Activated T-helper 1 cell treated with anti-CD3 and anti-CD28 coated beads, Interleukin-12 subunit alpha, Interleukin-12 subunit beta, Interleukin-2, Interleukin-4 antibody, amounts not matched to agents 30 ng/mL and 10 ng/mL and 1 ng/mL, durations not matched to agents 14 hours and 24 hours and 36 hours (primary cell): ENCODE measurements at places on chromosomes 6 and 20.

DNA sequence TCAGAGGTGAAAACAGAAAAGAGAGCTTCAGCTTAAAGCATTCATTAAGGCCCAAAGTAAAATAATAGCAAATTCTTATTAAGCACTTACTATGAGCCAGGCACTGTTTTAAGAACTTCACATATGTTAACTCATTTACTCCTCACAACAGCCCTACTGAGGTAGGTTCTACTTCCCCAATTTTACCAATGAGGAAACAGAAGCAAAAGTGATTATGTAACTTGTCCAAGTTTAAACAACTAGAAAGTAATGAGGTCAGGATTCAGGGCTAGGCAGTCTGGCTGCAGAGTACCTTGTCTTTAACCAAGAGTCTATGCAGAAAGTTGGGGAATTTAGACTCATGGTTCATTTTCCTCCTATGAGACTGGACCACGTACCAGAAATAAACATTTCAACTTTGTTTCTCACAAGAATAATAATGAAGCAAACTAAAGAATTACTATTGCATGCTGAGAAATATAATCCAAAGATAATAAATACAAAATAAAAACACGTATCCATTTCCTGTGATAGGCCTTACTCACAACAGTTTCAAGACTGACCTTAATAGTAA lies 3.8 kb downstream of the COL21A1 start:
- no peak for DNase-seq

GRCh38 chr6:131124336-131125071 lies 10.8 kb upstream of the AKAP7 start:
- no peak for DNase-seq

DNA sequence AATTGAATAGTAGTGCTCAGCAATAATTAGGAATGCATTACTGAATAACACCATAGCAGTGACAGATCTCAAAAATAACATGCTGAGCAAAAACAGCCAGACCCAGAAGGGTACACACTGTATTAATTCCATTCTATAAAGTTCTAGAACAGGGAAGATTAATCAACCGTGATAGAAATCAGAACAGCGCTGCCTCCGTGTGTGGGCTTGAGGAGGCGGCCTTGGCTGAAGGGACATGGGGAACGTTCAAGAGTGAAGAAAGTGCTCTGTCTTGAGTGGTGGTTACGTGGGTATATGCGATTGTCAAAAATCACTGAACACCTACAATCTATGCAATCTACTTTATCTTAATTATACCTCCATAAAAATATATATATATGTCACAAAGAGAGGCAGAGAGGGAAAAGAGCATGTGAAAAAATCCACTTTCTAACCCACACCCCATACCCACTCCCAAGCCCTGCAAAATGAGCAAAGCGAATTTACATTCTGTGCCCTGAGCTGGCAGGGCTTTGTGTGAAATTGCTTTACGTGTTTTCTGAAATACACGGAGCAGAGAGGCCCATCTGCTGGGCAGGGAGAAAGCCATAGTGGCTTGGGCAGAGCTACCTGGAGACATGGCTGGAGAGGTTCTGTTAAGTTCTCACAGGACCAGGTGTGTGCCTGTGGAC lies 74.4 kb downstream of the NFATC2 start:
- DNase-seq: no peak

GRCh38 chr6:56040889-56041301 lies 165.5 kb upstream of the BMP5 start:
- no peak for DNase-seq

DNA sequence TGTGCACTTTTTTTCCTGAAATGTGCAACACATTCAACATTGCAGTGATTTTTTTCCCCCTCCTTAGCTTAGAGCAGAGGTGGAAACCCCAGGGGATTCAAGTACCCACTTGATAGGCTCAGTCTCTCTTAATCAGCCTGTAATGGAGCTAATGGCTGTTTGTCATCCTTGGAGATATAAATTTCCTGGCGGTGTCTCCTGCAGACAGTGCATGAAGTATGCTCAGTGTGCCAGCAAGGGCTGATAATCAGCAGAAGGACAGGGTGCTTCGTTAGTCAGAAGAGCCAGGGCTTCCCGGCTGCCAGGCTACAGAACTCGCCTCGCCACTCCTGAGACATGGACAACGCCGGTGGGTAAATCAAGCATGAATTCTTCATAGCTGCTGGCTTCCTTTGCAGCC lies 69.8 kb upstream of the PHACTR2 start:
- no peak for DNase-seq

- DNase-seq: no peak
Observed at GRCh38 chr20:5668529-5668868, 81.7 kb upstream of the SHLD1 start.

- DNase-seq: no peak
Observed at GRCh38 chr6:115468272-115469005, 592.3 kb downstream of the FRK start.

- DNase-seq: no peak
Observed at GRCh38 chr6:50842861-50843384, 24.3 kb downstream of the TFAP2B start.

DNA sequence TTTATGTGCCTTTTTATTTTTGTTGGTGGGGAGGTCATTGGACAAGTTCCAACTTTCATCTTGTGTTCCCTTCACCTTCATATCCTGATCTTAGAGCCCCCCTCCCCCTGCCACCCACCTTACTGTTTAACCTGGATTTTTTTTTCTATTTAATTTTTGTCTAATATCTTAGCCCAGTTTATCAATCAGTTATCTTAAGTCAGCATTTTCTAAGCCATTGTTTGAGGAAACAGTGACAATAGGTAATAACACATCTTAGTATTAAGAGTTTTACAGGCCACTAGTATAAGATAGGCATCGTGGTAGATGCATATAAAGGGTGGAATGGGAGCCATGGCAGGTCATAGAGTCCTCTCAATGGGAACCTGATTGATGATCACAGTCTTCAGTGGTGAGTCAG lies 2.4 kb downstream of the ABT1 start:
- DNase-seq: no peak

- DNase-seq: no peak
Observed at GRCh38 chr6:40822619-40823018, 216.4 kb downstream of the UNC5CL start.

GRCh38 chr6:34143884-34144580 lies 1.9 kb downstream of the GRM4 start:
- DNase-seq: no peak

GRCh38 chr6:26394289-26394688 lies 7.8 kb upstream of the BTN3A1 start:
- no peak for DNase-seq

GRCh38 chr20:2741881-2742280 lies 49.3 kb downstream of the EBF4 start:
- no peak for DNase-seq

DNA sequence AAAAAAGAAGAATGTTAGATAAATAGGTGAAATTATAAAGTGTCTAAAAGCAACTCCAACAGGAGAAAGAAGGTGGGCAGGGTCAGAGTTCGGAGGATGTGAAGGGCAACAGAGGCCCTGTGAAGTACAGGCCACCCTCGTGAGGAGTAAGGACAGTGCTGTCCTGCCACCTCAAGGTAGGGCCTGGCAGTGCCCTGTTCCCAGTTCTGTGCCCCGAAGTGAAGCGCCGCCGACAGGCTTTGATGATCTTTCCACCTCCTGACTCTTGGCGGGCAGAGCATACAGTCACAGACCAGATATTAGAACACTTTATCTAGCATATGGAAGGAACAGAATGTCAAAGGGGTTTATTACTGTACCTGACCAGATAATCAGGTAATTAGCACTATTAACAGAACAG lies 75.8 kb downstream of the GJA10 start:
- no peak for DNase-seq

GRCh38 chr6:105609375-105609991 lies 206.6 kb upstream of the PREP start:
- no peak for DNase-seq

- no peak for DNase-seq
Observed at GRCh38 chr20:14477125-14477524, 139.7 kb upstream of the FLRT3 start.

DNA sequence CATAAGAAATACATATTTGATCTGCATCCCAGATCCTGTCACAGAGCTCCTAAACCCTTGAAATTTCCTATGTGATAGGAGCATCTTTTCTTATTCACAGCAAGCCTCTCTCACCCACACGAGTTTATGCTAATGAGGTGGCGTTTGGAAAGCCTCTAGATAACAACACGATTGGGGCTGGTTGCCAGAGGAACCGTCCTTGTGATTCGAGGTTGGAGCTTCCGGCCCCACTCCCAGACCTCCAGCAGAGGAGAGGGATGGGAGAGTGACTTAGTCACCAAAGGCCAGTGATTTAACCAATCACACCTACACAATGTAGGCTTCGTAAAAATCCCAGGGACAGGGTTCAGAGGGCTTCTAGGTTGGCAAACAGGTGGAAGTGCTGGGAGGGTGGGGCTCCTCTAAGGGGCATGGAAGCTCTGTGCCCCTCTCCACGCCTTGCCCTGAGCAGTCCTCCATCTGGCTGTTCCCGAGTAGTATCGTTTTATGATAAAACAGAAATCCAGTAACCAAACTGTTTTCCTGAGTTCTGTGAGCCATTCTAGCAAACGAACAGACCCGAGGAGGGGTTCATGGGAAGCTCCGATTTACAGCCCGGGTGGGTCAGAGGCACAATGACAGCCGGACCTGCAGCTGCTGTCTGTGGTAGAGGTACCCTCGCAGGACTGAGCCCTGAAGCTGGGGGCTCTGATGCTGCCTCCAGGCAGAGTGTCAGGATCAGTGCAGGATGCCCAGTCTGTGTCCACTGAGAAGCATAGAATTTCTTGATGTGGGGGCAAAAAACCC lies 238.1 kb upstream of the ARID1B start:
- DNase-seq: no peak

DNA sequence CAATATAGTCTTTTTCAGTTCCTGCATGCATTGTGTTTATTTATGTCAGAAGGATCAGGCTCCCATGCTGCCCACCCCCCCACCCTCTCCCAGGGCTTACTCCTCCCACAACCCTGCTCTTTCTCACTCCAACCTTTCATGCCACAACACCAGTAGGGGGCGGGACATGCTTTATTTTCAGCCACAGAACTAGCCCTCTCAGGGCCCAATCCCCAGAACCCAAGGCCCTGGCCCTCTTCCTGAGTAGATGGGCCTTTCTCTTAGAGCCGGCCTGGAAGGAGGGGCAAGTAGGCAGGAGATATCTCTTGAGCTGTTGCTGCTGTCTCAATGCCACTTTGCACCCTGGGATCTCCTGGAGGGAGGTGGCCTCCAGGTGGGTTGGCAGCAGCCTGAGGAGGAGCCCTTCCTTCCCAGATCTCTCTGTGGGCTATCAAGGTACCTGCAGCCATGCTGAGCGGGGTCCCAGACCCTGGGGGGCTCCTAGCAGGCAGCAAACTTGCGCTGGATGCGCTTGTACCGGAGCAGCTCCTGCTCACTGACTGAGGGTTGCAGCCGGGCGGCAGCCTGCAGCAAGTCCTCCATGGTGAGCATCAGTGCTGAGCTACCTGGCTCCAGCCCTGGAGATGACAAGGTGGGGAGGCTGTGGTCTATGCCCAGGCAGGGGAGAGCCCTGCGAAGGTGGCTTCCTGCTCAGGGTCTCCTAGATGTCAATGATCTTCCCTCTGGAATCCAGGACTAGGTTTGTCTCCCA lies 3.5 kb downstream of the GNMT start:
- DNase-seq: no peak

- no peak for DNase-seq
Observed at GRCh38 chr20:6940048-6940447, 172.6 kb downstream of the BMP2 start.

- no peak for DNase-seq
Observed at GRCh38 chr6:160333841-160334240, 14.3 kb upstream of the SLC22A3 start.

GRCh38 chr20:40967700-40968099 lies 60.9 kb upstream of the TOP1 start:
- no peak for DNase-seq

- DNase-seq: no peak
Observed at GRCh38 chr6:51892750-51893149, 194.7 kb downstream of the PKHD1 start.

DNA sequence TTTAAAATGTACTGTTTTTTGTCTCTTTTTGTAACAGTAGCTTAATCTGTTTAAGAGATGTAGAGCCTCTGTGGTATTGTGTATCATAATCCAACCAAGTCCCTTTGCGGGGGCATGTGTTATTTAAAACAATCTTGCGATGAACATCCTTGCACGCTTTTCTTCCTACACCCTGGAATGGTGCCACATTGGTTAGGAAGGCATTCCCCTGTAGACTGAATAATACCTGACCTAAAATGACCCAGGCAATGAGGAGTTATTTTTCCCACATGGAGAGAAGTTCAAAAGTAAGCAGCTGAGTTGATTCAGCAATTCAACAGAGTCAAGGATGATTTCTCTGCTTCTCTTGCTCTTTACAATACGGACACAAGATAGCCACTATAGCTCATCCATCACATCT lies 142.0 kb upstream of the PMEPA1 start:
- DNase-seq: no peak

DNA sequence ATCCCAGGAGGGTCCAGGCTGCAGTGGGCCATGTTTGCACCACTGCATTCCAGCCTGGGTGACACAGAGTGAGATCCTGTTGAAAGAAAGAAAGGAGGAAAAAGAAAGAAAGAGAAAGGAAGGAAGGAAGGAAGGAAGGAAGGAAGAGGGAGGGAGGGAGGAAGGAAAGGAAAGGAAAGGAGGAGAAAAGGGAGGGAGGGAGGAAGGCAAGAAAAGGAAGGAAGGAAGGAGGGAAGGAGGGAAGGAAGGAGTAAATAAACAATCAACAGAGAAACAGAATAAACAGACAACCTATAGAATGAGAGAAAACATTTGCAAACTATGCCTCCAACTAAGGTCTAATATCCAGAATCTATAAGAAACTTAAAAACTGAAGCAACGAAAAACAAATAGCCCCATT lies 11.6 kb upstream of the PHACTR1 start:
- no peak for DNase-seq

- DNase-seq: no peak
Observed at GRCh38 chr6:74597840-74598239, 608.0 kb downstream of the COL12A1 start.

DNA sequence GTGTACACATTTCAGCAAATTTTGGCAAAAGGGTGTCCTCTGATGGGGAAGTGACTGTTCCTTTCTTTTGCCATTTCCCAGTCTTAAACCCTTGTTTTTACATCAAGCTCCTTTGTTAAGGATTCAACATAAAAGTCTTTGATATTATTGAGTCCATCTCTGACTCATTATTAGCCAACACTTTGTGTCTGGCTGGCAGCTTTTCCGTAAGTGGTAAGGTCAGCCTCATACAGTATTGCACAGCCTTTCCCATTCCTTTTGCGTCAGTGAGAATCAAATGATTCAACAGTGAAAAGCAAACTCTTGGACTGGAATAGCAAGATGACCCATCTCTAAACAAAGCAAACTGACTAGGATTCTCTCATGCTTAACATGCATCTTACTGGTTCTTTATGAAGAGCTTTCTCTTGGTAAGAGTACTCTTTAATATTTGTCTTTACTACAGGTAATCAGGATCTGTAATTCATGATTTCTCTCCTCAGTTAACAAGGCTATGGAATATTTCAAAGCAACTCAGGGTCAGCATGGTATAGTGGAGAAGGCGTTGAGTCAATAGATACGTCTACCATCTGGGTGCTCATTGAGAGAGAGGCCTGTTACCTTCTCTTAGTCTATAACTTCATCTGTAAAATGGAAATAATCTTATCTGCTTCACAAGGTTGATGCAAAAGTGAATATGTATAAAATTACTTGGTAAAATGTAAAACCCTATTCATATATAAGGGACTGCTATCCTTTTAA lies 183.6 kb downstream of the PRL start:
- DNase-seq: no peak

- no peak for DNase-seq
Observed at GRCh38 chr6:74715355-74716085, 490.3 kb downstream of the COL12A1 start.
